Keratinocyte (primary cell): ENCODE measurements at places on chromosomes 2 and 18.

GRCh38 chr2:200350850-200351285 is 44.4 kb downstream of the SPATS2L start:
- no peak for DNase-seq

GRCh38 chr18:35573531-35573930 is 8.0 kb upstream of the GALNT1 start:
- no peak for DNase-seq

DNA sequence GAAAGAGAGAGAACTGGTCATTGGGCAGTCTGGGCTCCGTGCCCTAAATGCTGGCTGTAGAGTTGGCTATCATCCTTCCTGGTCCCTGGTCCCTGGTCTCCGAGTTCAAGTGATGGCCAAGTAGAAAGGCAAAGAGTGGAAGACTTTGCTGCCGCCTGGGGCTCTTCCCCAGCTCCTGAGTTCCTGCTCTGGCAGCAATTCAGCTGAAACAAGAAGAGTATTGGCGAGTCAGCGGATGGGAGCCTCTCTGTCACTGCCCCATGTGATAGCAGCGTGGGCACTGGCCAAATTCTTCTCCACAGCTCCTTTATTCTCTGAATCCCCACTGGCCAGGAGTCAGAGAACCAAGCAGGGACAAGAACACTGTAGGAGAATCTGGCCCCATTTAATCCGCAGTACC is 351.0 kb upstream of the POU3F3 start:
- DNase-seq: no peak

GRCh38 chr2:32534831-32535230 is 93.0 kb upstream of the TTC27 start:
- DNase-seq: no peak

DNA sequence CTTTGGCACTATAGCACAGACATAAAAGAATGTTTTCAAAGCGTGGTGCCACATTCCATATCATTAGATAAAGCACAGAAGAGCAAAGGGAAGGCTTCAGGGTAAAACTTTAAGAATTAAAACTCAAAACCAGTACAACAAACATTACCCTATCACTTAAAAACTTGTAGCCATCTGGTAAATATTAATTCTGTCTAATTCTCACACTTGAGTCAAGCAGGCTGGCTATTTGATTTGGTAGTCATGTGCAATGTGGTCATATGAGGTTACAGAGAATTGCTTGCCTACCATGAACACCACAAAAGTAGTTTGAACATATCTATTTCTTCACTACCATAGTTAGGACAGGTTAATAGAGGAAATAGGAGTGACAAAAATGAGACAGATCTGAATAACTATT is 244.9 kb downstream of the IRS1 start:
- no peak for DNase-seq

GRCh38 chr2:160490733-160491685 is 2.6 kb downstream of the RBMS1 start:
- DNase-seq: no peak
